T1000 (cell line): ENCODE measurements at places on chromosomes 13 and 19.

DNA sequence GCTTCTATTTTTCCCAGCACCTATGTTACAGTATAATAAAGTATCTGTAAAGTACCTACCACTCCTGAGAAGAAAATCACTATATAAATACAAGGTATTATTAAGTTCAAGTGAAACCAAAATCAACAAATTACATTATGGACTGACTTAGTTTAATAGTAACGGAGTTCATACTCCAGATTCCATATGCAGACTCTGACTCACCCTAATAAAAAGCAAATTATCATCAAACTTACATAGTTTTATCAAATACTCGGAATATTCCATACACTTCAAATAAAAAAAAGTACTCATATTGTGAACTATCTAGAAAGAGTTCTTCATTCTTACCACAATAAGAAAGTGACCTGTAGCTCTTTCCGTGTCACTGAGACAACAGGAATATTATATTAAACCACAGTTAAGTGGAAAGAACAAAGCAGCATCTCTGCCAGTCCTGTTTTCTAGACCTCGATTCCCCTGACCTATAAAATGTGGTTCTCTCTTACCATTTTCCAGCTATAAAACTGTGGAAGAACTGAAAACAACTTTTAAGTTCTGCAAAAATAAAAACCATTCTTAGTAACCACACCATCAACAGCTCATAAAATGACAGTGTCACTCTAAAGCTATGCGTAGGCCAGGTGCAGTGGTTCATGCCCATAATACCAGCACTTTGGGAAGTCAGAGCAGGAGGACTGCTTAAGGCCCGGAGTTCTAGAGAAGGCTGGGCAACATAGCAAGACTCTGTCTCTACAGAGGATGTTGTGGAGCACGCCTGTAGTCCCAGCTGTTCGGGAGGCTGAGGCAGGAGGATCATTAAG, 42.6 kb downstream of the USP12 start:
- no peak for DNase-seq

DNA sequence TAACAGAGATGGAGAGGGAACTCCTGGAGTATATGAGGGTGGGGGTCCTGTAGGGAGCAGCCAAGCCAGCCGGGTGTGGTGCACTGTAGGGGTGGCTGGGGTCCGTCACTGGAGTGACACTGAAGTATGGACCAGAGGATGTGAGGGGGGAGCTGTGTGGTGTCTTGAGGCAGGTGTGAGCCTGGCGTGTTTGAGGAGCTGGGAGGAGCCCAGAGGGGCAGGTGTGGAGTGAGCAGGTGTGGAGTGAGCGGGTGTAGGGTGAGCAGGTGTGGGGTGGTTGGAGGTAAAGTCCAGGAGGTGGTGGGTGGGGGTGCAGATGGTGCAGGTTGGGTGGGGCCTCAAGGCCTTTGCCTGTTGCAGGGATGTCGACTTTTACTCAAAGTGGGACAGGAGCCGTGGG, 5.9 kb downstream of the B3GNT8 start:
- DNase-seq = no peak

GRCh38 chr13:42367831-42368230, 95.9 kb downstream of the AKAP11 start:
- DNase-seq = no peak

DNA sequence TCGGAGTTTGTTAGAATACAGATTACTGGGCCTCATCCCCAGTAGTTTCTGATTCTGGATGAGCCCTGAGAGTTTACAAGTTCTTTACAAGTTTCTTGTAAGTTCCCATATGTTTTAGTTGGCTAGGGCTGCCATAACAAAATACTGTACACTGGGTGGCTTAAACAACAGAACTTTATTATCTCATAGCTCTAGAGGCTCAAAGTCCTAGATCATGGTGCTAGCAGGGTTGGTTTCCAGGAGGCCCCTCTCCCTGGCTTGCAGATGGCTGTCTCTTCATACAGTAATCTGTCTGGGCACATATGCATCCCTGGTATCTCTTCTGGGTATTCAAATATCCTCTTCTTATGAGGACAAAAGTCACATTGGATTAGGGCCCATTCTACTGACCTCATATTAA, 167.2 kb downstream of the KLF5 start:
- DNase-seq = no peak

GRCh38 chr13:52845766-52846566, 2.5 kb downstream of the PCDH8 start:
- DNase-seq = no peak

- DNase-seq = no peak
These were observed 10.4 kb downstream of the FCER2 start for GRCh38 chr19:7691497-7691896.

DNA sequence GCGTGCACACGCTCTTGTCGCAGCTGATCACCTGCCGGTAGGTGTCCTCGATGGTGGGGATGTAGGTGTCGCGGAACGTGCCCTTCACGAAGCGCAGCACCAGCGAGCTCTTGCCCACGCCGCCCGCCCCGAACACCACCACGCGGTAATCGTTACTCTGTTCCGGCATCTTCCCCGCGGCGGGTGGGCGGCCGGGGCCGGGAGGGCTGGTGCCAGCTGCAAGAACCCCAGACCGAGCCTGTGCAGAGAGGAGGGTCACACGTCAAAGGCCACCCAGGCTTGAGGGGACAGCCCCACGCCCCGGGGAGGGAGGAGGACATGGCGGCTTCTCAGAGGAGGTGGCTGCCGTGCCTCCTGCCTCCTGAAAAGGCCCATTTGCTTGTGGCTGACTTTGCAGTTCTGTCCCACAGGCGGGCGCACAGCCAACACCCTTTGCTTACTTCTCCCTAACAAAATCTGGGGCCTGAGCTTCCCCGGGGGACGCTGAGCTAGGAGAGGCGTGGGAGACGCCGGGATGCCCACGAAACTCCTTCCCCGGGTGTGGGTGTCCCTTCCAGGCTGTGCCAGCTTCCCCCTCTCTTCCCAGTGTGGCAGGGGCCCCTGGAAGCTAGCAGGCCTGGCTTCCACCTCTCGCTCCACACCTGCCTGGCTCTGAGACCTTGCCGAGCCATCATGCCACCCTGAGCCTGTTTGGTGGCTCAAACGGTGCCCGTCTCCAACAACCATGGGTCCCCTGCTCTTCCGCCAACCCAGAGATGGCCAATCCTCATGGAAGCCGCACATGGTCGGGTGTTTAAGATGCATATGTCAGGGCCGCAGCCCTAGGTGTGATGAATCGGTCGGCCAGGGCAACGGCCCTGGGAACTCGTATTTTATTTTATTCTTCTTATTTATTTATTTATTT, 3.3 kb downstream of the DIRAS1 start:
- no peak for DNase-seq
